ENCODE measurements at places on chromosomes 3 and 15.

- no peaks in the 10 kb centered on the region for H3K36me3 ChIP-seq
- no peak overlapping the region for H3K4me3 ChIP-seq
- H3K27ac ChIP-seq, result no peak overlapping the region
- no peaks in the 10 kb centered on the region for H3K4me1 ChIP-seq
- no peaks in the 10 kb centered on the region for H3K27me3 ChIP-seq
Measured at GRCh38 chr3:100875239-100875638, 118.0 kb downstream of the ABI3BP start.

DNA sequence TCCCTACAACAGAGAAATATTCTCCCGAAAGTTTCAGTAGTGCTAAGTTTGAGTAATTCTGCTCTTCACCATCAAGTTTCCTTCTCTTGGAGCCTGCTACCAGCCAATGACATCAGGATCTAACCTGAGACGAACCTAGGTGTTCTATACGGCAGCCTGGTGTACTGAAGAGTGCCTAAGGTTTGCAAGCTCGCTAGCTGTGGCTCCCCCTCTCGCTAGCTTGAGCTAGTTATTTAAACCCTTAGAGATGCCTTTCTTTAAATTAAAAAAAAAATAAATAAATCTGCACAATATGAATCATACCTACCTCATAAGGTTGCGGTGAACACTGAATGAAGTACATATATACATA is 1.4 kb upstream of the COL8A1 start:
- no peak overlapping the region for H3K27ac ChIP-seq
- no peak for DNase-seq
- no peaks in the 10 kb centered on the region for H3K4me1 ChIP-seq
- H3K4me3 ChIP-seq, result no peak overlapping the region
- no peaks in the 10 kb centered on the region for H3K36me3 ChIP-seq
- H3K27me3 ChIP-seq, result peaks cover 10% of the 10 kb centered on the region

DNA sequence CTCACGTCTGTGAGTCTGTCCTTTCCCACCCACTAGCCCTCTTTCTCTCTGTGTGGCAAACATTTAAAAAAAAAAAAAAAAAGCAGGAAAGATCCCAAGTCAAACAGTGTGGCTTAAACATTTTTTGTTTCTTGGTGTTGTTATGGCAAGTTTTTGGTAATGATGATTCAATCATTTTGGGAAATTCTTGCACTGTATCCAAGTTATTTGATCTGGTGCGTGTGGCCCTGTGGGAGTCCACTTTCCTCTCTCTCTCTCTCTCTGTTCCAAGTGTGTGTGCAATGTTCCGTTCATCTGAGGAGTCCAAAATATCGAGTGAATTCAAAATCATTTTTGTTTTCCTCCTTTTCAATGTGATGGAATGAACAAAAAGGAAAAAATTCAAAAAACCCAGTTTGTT is 97.7 kb downstream of the GAP43 start:
- no peak overlapping the region for H3K27ac ChIP-seq
- H3K4me1 ChIP-seq, result no peaks in the 10 kb centered on the region
- no peaks in the 10 kb centered on the region for H3K36me3 ChIP-seq
- DNase-seq, result no peak
- no peak overlapping the region for H3K4me3 ChIP-seq
- no peaks in the 10 kb centered on the region for H3K27me3 ChIP-seq

GRCh38 chr3:135528413-135529015 is 437.0 kb upstream of the PPP2R3A start:
- no peak for DNase-seq
- no peak overlapping the region for H3K27ac ChIP-seq
- no peaks in the 10 kb centered on the region for H3K4me1 ChIP-seq
- H3K36me3 ChIP-seq, result no peaks in the 10 kb centered on the region
- no peak overlapping the region for H3K4me3 ChIP-seq

DNA sequence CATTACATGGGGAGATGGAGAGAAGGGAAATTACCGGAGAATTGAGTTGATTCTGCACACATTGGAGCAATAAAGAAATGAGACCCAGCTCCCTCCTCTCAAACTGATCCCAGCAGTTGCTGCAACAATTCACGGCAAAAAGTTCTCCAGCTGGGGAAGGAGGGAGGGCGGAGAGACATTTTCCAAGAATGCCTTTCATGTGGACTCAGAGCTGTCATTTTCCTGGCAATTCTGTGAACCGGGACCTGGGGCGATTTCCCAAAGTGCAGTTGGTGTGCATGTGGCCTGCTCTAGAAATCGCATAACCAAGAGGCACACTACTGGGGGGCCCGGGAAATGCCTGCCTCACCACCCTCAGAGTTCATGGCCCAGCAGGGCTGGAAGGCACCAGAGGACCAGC is 48.7 kb upstream of the IREB2 start:
- H3K4me3 ChIP-seq, result no peak overlapping the region
- H3K4me1 ChIP-seq, result no peaks in the 10 kb centered on the region
- no peak for DNase-seq
- no peaks in the 10 kb centered on the region for H3K36me3 ChIP-seq
- H3K27ac ChIP-seq, result no peak overlapping the region

DNA sequence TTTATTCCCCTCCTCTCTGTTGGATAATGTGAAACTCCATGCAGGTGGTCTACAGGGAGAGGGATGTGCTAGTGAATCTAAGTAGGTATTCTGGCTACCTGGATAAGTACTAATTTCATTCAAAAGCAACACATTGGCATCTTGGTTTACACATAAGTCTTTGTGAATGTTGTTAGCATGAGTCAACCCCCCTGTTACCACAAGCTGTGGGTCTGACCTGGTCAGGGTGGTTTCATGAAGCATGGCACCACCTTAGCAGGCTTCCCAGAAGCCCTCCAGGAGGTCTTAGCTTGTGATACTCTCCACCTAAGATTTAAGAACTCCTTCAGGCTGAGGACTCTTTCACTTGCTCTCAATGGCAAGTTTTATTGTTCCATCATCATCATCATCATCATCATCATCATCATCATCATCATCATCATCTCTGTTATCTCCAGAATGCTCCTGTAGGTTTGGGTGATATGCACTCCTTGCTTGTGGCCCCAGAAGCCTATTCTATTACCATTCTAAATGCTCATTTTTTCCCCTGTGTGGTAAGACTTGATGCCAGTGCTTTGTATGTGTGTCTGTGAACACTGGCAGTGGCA is 62.8 kb downstream of the EPHB1 start:
- H3K4me3 ChIP-seq, result no peak overlapping the region
- no peak overlapping the region for H3K27ac ChIP-seq
- H3K4me1 ChIP-seq, result no peaks in the 10 kb centered on the region
- no peaks in the 10 kb centered on the region for H3K27me3 ChIP-seq
- H3K36me3 ChIP-seq, result no peaks in the 10 kb centered on the region

- H3K36me3 ChIP-seq, result no peaks in the 10 kb centered on the region
- H3K4me1 ChIP-seq, result no peaks in the 10 kb centered on the region
- H3K4me3 ChIP-seq, result no peak overlapping the region
Measured at GRCh38 chr3:45283471-45283870, 57.4 kb upstream of the TMEM158 start.

- H3K27ac ChIP-seq, result no peak overlapping the region
- H3K36me3 ChIP-seq, result peaks cover 35% of the 10 kb centered on the region
- H3K4me1 ChIP-seq, result peaks cover 87% of the 10 kb centered on the region
Measured at GRCh38 chr3:50248387-50248786, 12.4 kb downstream of the GNAI2 start.

DNA sequence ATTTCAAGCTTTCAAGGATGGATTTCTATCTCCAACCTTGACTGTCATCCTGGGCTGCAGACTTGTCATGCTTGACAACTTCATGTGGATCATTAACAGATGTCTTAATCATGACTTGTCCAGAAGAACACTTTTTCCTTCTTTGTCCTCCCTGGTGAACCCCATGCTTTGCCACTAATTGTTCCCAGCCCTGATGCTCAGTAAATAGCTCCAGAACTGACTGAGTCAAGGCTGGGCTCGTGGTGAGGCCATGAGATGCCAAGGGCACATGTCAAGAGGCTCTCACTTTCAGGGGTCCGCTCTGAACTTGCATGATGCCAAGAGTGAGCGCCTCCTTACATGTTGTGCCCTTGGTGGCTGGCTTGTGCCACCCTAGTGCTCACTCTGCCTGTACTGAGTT is 48.9 kb upstream of the KY start:
- H3K36me3 ChIP-seq, result no peaks in the 10 kb centered on the region
- no peak overlapping the region for H3K27ac ChIP-seq
- H3K4me3 ChIP-seq, result no peak overlapping the region
- DNase-seq, result no peak

DNA sequence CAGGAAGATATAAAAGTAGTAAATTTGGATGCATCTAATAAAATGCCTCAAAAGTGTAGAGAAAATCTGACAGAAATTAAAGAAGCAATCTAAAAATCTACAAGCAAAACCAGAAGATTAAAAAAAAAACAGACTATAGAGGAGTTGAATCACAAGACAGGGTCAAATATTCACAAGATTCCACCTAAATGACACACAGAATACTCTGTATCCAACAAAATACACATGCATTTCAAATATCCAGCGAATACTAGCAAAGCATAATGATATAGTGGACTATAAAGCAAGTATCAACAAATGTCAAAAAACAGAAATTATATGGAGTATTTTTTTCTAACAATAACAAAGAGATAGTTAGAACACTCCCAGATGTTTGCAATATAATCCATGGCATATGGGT is 20.5 kb upstream of the ACTC1 start:
- no peaks in the 10 kb centered on the region for H3K36me3 ChIP-seq
- no peaks in the 10 kb centered on the region for H3K4me1 ChIP-seq
- H3K27ac ChIP-seq, result no peak overlapping the region
- no peak for DNase-seq
- no peaks in the 10 kb centered on the region for H3K27me3 ChIP-seq
- H3K4me3 ChIP-seq, result no peak overlapping the region

DNA sequence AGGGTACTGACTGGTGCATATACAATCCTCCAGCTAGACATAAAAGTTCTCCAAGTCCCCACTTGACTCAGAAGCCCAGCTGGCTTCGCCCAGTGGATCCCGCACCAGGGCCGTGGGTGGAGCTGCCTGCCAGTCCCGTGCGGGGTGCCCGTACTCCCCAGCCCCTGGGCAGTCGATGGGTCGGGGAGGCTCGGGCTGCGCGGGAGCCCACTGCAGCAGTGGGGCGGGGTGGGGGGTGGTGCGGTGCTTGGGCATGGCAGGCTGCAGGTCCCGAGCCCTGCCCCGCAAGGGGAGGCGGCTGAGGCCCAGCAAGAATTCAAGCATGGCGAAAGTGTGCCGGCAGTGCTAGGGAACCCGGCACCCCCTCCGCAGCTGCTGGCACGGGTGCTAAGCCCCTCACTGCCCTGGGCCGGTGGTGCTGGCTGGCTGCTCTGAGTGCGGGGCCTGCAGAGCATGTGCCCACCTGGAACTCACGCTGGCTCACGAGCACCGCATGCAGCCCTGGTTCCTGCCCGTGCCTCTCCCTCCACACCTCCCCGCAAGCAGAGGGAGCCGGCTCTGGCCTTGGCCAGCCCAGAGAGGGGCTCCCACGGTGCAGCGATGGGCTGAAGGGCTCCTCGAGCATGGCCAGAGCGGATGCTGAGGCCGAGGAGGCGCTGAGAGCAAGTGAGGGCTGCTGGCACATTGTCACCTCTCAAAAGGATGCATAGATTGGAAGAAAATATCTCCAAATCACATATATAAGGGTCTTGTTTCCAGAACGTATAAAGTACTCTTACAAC is 68.3 kb upstream of the PIK3R4 start:
- H3K4me1 ChIP-seq, result no peaks in the 10 kb centered on the region
- no peak overlapping the region for H3K4me3 ChIP-seq
- no peak for DNase-seq
- no peaks in the 10 kb centered on the region for H3K36me3 ChIP-seq
- H3K27me3 ChIP-seq, result no peaks in the 10 kb centered on the region
- no peak overlapping the region for H3K27ac ChIP-seq

DNA sequence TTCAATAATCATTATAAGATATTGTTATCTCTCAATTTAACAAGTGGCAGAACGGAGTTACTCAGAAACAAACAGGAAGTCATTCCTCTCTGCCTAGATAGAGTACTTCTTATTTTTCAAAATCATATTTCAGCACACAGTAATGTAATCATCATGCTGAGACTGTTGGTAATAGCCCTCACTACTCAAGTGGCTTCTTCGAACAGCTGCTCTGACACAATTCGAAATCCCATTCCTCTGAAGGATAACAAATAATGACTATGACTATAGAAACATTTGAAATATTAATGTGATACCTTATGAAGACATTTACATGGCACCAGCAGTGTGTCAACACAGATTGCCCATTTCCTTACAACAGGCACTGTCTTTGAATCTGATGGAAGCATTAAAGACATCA is 1249.8 kb downstream of the NSUN3 start:
- DNase-seq, result no peak
- no peak overlapping the region for H3K4me3 ChIP-seq
- H3K4me1 ChIP-seq, result no peaks in the 10 kb centered on the region
- H3K27ac ChIP-seq, result no peak overlapping the region
- H3K36me3 ChIP-seq, result no peaks in the 10 kb centered on the region

- H3K4me1 ChIP-seq, result peaks cover 10% of the 10 kb centered on the region
- H3K27ac ChIP-seq, result no peak overlapping the region
- DNase-seq, result no peak
- H3K27me3 ChIP-seq, result no peaks in the 10 kb centered on the region
Measured at GRCh38 chr15:63915873-63916771, 82.4 kb upstream of the HERC1 start.

DNA sequence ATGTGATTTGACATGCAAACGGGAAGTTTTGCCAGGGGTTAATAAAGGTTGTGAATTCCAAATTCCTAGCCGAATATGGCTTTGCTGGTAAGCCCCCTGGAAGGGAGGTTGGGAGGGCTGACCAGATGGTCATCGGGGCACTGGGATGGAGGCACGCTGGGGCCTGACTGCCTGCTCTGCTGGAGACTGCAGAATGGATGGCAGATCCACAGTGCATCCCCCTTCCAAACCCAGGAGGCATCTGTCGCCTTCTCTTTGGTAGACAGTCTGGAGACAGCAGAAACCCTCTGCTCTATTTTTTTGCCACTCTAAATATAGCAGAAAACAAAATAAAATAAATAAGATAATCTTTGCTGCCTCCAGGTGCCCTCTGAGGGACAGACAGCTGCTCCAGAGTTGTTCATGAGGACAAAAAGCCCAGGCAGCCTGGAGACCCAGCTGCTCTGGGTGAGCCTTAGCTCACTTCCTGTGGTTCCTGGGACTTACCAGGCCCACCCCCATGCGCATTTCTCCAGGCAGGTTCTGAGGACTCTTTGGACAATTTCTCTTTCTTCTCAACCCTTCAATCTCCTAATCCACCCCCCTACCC is 6.1 kb upstream of the SPTBN5 start:
- no peak for DNase-seq
- H3K4me3 ChIP-seq, result no peak overlapping the region
- peaks cover 7% of the 10 kb centered on the region for H3K4me1 ChIP-seq
- no peaks in the 10 kb centered on the region for H3K27me3 ChIP-seq
- H3K27ac ChIP-seq, result no peak overlapping the region
- no peaks in the 10 kb centered on the region for H3K36me3 ChIP-seq

DNA sequence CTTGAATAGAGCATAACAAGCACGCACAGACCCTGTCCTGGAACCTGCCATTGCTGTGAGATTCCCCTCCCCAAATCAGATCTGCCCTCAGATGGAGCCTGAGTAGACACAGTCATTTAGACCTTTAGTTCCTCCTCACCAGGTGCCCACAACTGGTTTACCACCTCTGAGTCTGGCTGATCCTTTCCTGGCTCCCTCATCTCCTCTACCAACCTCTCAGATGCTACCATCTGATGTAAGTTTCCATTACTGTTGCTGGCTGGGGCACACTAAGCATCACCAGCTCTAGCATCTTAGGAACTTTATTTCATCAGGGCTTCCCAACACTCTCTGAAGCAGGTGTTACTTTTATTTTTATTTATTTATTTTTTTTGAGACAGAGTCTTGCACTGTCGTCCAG is 288.3 kb downstream of the TLE3 start:
- no peak overlapping the region for H3K27ac ChIP-seq
- no peak overlapping the region for H3K4me3 ChIP-seq
- H3K27me3 ChIP-seq, result no peaks in the 10 kb centered on the region
- no peaks in the 10 kb centered on the region for H3K36me3 ChIP-seq
- DNase-seq, result no peak

All from CD8-positive, alpha-beta memory T cell (primary cell).